ENCODE measurements at places on chromosomes 5 and 9.
A peak's percentile ranks its signal among the peaks of the same experiment; 100 is the strongest.

DNA sequence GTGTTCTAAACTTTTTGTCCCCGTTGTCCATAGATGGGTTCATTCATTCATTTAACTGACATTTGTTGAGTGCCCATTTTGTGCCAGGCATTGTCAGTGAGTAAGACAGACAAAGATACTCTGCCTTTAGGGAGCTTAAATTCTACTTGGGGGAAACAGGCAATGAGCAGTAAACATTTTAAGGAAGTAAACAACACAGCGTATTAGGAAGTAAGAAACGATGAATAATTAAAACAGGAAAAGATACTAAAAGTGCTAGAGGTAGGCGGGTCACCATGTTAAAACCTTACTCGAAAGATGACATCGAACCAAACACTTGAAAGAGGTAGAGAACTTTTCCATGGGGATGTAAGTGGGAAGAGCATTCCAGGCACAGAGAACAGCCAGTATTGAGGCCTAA, 5.5 kb upstream of the MAML1 start:
- H3K27ac ChIP-seq: no peak overlapping the region
- no peak for DNase-seq
- no peak overlapping the region for H3K4me3 ChIP-seq

DNA sequence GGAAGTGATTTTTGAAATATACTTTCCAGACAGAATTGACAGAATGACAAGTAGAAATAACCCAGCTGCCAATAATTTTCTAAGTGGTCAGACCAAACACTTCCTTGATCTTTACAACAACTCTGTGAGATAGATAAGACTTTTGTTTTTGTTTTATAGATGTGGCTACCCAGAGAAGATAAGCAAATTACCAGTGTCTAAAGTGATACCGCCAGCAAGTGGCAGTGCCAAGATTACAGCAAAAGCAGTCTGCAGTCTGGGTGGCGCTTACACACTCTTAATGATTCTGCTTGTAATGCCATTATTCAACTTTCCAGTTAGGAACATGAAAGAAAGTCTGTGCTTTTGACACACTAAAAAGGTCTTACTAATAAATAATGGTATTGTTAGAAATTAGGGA, 92.1 kb downstream of the HCN1 start:
- H3K4me1 ChIP-seq: peaks cover 9% of the 10 kb centered on the region
- H3K36me3 ChIP-seq: no peaks in the 10 kb centered on the region
- H3K27me3 ChIP-seq: no peaks in the 10 kb centered on the region
- H3K27ac ChIP-seq: no peak overlapping the region
- H3K4me3 ChIP-seq: no peak overlapping the region

DNA sequence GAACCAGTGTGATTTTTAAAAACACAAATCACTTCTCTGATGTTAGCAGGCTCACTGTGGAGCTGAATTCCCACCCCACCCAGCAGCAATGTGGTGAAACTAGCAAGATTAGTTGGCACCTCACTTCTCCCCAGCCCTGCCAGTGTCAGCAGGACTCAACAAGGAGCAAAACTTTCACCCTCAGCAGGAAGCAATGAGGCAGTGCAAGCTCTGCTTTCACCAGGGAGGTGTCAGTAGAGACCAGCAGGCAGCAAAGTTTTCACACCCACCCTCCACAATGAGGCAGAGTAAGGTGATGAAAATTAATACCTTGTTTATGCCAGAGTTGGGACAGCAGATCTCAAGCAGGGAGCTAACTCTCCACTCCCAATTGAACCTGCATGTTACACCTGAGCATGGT, 565.0 kb downstream of the CETN3 start:
- H3K4me3 ChIP-seq: no peak overlapping the region
- DNase-seq: no peak
- H3K4me1 ChIP-seq: peaks cover 7% of the 10 kb centered on the region
- H3K36me3 ChIP-seq: no peaks in the 10 kb centered on the region
- no peaks in the 10 kb centered on the region for H3K27me3 ChIP-seq

DNA sequence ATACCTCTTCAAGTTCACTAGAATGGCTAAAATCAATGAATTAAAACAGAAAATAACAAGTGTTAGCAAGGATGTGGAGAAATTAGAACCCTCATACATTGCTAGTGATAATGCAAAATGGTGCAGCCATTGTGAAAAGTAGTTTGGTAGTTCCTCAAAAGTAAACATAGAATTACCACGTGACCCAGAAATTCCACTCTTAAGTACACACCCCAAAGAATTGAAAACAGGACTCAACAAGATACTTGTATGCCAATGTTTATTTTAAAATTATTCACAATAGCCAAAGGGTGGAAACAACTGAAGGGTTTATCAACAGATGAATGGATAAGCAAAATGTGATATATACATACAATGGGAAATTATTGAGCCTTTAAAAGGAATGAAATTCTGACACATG, 70.3 kb downstream of the BARX1 start:
- peaks cover 10% of the 10 kb centered on the region for H3K27me3 ChIP-seq
- no peak for DNase-seq
- H3K4me3 ChIP-seq: no peak overlapping the region
- H3K36me3 ChIP-seq: no peaks in the 10 kb centered on the region
- no peaks in the 10 kb centered on the region for H3K4me1 ChIP-seq
- no peak overlapping the region for H3K27ac ChIP-seq

GRCh38 chr9:129146441-129146941, 31.6 kb downstream of the IER5L start:
- no peaks in the 10 kb centered on the region for H3K27me3 ChIP-seq
- DNase-seq: no peak
- H3K4me1 ChIP-seq: peaks cover 33% of the 10 kb centered on the region
- no peak overlapping the region for H3K4me3 ChIP-seq
- peaks cover 13% of the 10 kb centered on the region for H3K36me3 ChIP-seq

GRCh38 chr9:37415011-37415719, 7.3 kb upstream of the GRHPR start:
- peak; percentile 67 for DNase-seq
- H3K4me1 ChIP-seq: peaks cover 8% of the 10 kb centered on the region
- H3K27me3 ChIP-seq: peaks cover 8% of the 10 kb centered on the region
- peak overlapping the region; percentile 92 for H3K27ac ChIP-seq
- no peak overlapping the region for H3K4me3 ChIP-seq

GRCh38 chr5:143699121-143699520, 112.8 kb upstream of the HMHB1 start:
- H3K27me3 ChIP-seq: no peaks in the 10 kb centered on the region
- DNase-seq: no peak
- H3K4me1 ChIP-seq: peaks cover 9% of the 10 kb centered on the region
- H3K27ac ChIP-seq: no peak overlapping the region

- H3K36me3 ChIP-seq: no peaks in the 10 kb centered on the region
- H3K4me3 ChIP-seq: no peak overlapping the region
- H3K27me3 ChIP-seq: peaks cover 13% of the 10 kb centered on the region
- no peak overlapping the region for H3K27ac ChIP-seq
- H3K4me1 ChIP-seq: peaks cover 5% of the 10 kb centered on the region
These were observed 85.1 kb upstream of the IL12B start for GRCh38 chr5:159415301-159415937.

DNA sequence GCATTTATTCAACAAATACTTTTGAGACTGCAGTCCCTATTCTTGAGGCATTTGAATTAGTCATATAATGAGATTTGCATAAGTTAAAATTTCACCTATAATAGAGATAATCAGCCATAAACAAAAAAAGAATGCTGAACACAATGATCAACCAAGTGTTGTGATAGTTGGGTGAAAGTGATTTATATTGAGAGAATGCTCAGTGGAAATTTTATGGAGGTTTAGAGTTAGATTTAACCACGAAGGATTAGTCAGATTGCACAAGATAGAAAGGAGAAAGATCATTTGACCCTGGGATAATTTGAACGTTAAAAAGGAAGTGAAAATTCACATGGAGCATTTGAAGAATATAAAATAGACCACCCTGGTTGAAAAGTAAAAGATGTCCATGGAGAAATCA, 356.2 kb downstream of the NPR3 start:
- no peak overlapping the region for H3K27ac ChIP-seq
- no peak for DNase-seq
- H3K27me3 ChIP-seq: no peaks in the 10 kb centered on the region
- no peaks in the 10 kb centered on the region for H3K36me3 ChIP-seq
- no peak overlapping the region for H3K4me3 ChIP-seq

GRCh38 chr5:38922199-38922598, 76.4 kb downstream of the OSMR start:
- no peaks in the 10 kb centered on the region for H3K27me3 ChIP-seq
- DNase-seq: peak; percentile 29
- H3K4me1 ChIP-seq: no peaks in the 10 kb centered on the region
- no peaks in the 10 kb centered on the region for H3K36me3 ChIP-seq
- H3K27ac ChIP-seq: no peak overlapping the region

- no peaks in the 10 kb centered on the region for H3K36me3 ChIP-seq
- H3K27ac ChIP-seq: peak overlapping the region; percentile 47
- H3K4me1 ChIP-seq: peaks cover 2% of the 10 kb centered on the region
These were observed 65.9 kb downstream of the PPARGC1B start for GRCh38 chr5:149796030-149796429.

DNA sequence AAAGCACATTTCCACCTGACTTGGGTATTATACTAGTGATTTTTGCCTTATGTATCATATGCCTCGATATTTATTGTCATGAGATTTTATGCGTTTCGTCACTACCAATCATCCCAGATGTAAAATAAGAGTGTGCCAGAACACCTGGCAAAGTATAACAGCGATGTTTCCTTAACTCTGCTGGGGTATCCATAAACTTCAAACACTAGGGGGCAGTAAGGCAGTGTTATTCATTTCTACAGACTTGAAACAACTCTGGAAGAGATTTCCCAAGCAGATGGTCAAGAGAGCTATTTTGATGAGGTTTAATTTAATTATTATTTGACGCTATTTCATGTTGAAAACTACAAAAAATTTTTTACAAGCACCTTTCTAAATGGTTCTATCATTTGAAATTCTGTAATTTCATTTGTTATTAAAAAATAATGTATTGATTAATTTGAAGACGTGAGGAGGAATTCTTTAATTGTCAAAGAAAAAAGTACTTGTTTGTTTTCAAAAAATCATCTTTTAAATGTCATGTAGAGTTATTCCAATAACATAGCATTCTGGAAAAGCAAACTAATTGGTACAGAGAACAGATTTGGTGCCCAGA, 388.5 kb upstream of the CTNND2 start:
- H3K36me3 ChIP-seq: peaks cover 6% of the 10 kb centered on the region
- H3K27ac ChIP-seq: no peak overlapping the region
- H3K4me3 ChIP-seq: no peak overlapping the region
- DNase-seq: no peak
- no peaks in the 10 kb centered on the region for H3K27me3 ChIP-seq

DNA sequence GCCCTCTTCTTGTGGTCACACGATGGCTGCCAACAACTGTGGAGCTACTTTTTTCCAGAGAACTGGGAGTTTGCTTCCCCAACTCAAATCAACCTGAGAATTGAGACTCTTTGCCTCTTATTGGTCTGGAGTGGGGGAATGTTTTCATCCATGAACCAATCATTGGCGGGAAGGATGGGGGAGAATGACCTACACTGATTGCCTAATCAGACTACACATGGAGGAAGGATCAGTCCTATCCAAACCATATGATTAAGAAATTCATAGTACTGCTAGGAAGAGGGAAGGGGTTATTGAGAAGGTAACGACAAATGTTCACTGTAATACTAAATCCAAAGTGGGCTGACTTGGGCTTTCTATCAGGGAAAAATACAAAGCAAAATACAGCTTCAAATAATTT, 7.9 kb upstream of the KIF2A start:
- no peaks in the 10 kb centered on the region for H3K36me3 ChIP-seq
- H3K4me3 ChIP-seq: no peak overlapping the region
- H3K27ac ChIP-seq: no peak overlapping the region
- peaks cover 3% of the 10 kb centered on the region for H3K27me3 ChIP-seq
- DNase-seq: no peak
- H3K4me1 ChIP-seq: no peaks in the 10 kb centered on the region

- no peak for DNase-seq
- no peak overlapping the region for H3K4me3 ChIP-seq
- H3K4me1 ChIP-seq: peaks cover 8% of the 10 kb centered on the region
- H3K27ac ChIP-seq: no peak overlapping the region
- H3K27me3 ChIP-seq: peaks cover 43% of the 10 kb centered on the region
- H3K36me3 ChIP-seq: no peaks in the 10 kb centered on the region
These were observed 95.8 kb downstream of the TMEM174 start for GRCh38 chr5:73268826-73269225.

- H3K4me1 ChIP-seq: peaks cover 28% of the 10 kb centered on the region
- no peak for DNase-seq
- H3K27me3 ChIP-seq: no peaks in the 10 kb centered on the region
- peaks cover 28% of the 10 kb centered on the region for H3K36me3 ChIP-seq
- H3K4me3 ChIP-seq: no peak overlapping the region
These were observed 69.9 kb downstream of the TLE1 start for GRCh38 chr9:81619353-81620001.

- H3K27ac ChIP-seq: no peak overlapping the region
- peaks cover 78% of the 10 kb centered on the region for H3K27me3 ChIP-seq
- no peak for DNase-seq
- no peaks in the 10 kb centered on the region for H3K36me3 ChIP-seq
These were observed 130.5 kb upstream of the HAND1 start for GRCh38 chr5:154608531-154609011.

- H3K4me3 ChIP-seq: no peak overlapping the region
- H3K4me1 ChIP-seq: peaks cover 3% of the 10 kb centered on the region
- no peaks in the 10 kb centered on the region for H3K36me3 ChIP-seq
- H3K27ac ChIP-seq: no peak overlapping the region
These were observed 17.3 kb downstream of the MEGF10 start for GRCh38 chr5:127307868-127308267.

GRCh38 chr5:119355244-119355638, 578 bp upstream of the TNFAIP8 start:
- DNase-seq: no peak
- peaks cover 21% of the 10 kb centered on the region for H3K4me1 ChIP-seq
- peaks cover 42% of the 10 kb centered on the region for H3K27me3 ChIP-seq

DNA sequence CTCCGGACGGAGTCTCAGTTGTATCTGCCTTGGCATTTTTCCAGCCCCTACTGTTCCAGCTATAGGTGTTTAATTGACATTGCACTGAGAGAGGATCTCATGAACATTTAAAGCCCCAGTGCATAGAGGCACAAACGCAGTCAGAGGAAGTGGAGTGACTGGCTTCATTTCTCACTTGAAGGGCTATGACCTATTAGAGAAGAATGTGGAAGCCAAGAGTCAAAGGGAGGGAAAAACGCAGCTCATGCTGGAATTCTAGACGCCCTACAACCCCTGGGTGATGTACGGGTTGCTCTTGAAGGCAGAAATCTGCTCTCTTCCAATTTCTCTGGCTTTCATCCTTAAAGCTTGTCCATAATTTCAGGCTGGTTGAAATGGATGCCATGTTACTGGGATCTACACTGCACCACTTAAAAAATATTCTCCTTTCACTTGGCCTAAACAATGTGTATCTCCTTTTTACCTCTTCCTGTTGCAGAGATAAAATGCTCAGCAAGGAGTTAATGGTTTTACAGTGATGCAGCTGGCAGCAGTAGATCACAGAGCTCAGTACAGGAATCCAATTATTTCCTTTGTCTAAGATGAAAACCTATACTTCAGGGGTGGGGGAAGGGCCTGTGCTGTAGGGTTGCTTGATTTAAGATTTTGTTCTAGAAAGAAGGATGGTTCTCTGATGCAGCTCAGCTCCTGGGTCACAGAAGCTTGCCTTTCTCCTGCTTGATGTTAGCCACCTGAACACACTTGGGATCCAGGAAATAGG, 61.8 kb upstream of the MAMDC2 start:
- DNase-seq: no peak
- H3K27me3 ChIP-seq: peaks cover 3% of the 10 kb centered on the region
- no peak overlapping the region for H3K4me3 ChIP-seq

- H3K36me3 ChIP-seq: no peaks in the 10 kb centered on the region
- H3K27ac ChIP-seq: no peak overlapping the region
- DNase-seq: no peak
- H3K4me3 ChIP-seq: no peak overlapping the region
These were observed 514.7 kb upstream of the GRIN3A start for GRCh38 chr9:102253099-102253498.

All from progenitor cell of endocrine pancreas (in vitro differentiated cells).